ENCODE measurements at places on chromosomes 12 and 14. TPM values are rescaled to one million over a fixed set of nuclear protein-coding genes. Genes with fewer than 3 reads are reported as not detected.

Gene FAM181A
- not detected for total RNA-seq

Gene CNPY2
- 112 TPM for total RNA-seq

Gene CCDC197
- not detected for total RNA-seq

Gene IFNG
- not detected for total RNA-seq

Gene RAPGEF3
- 179 TPM for total RNA-seq

Gene FOXG1
- total RNA-seq: not detected

Gene RIMKLB
- 45.5 TPM for total RNA-seq

Gene CELA1
- not detected for total RNA-seq

Gene TRHDE
- 18.6 TPM for total RNA-seq
